ENCODE measurements at places on chromosomes 1 and 21.

DNA sequence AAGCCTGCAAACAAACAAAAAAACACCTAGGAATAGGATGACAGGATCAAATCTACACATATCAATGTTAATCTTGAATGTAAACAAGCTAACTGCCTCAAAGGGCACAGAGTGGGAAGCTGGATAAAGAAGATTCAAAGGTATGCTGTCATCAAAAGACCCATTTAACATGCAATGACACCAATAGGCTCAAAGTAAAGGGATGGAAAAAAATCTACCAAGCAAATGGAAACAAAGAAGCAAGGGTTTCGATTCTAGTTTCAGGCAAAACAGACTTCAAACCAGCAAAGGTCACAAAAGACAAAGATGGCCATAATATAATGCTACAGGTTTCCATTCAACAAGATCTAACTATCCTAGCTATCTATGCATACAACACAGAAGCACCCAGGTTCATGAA lies 16.2 kb upstream of the OR2T10 start:
- no peak for DNase-seq

GRCh38 chr1:28890435-28890834 lies 23.9 kb upstream of the EPB41 start:
- DNase-seq = no peak

- DNase-seq = no peak
Measured at GRCh38 chr21:21029164-21029563, 31.0 kb downstream of the NCAM2 start.

DNA sequence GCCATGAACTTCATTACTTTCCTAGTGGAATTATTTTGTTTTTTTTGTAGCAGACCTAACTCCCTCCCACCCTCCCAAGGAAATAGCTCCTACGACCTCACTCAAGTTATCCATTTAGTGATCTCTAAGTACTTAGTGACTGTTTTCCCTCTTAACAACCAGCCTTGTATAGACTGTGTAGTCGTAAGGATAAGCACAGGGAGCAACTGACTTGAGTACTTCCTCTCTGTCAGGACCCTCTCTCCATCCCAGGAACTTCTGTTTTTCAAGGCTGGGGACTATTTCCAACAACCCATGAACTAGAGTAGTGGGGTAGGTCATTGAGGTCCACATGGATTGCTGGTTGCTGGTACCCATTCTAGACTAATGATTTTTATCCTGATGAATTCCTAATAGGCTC lies 1.9 kb downstream of the AGO1 start:
- no peak for DNase-seq

- no peak for DNase-seq
Measured at GRCh38 chr1:24276791-24277190, 42.4 kb upstream of the GRHL3 start.

DNA sequence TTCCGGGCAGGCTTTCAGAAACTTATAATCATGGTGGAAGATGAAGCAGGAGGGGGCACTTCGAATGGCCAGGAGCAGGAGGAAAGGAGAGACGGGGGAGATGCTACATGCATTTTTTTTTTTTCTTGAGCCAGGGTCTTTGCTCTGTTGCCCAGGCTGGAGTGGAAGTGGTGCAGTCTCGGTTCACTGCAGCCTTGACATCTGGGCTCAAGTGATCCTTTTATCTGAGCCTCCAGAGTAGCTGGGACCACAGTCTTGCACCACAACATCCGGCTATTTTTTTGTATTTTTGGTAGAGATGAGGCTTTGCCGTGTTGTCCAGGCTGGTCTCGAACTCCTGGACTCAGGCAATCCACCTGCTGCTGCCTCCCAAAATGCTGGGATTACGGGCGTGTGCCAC lies 61.6 kb downstream of the SELENOF start:
- no peak for DNase-seq

DNA sequence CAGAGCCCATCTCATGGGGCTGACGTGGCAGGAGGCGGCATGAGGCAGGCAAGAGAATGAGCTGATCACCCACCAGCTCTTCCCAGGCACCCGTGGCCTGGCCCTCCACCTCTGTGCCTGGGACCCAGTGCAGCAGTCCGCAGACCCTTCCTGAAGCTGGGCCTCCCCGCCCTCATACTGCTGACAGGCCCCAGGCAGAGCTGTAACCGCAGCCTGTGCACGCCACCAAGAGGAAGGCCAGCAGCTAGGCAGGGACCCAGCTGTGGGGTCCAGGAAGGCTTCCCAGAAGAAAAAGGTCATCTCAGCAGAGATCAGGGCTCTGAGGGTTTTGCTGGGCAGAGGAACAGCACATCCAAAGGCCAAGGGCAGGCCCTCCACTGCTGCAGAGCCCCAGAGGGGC lies 9.8 kb upstream of the MTFR1L start:
- no peak for DNase-seq

- DNase-seq = no peak
Measured at GRCh38 chr1:96073100-96073499, 648.5 kb upstream of the PTBP2 start.

DNA sequence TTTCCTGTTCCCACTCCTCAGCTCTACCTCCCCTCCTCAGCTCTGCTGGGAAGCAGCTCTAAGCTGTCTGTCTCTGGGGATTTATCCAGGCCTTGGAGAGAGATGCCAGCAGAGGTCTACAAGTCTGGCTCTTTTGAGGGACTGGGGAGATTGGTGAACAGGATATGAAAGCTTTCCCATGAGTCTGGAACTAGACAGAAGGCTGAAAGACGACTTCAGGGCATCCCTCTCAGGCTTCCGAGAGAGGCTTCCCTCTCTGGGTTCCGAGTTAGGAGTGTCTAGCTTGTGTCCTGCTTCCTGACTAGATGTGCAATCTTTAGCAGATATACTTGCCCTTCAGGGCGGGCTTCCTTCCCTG lies 733 bp downstream of the TMEM35B start:
- DNase-seq = no peak

DNA sequence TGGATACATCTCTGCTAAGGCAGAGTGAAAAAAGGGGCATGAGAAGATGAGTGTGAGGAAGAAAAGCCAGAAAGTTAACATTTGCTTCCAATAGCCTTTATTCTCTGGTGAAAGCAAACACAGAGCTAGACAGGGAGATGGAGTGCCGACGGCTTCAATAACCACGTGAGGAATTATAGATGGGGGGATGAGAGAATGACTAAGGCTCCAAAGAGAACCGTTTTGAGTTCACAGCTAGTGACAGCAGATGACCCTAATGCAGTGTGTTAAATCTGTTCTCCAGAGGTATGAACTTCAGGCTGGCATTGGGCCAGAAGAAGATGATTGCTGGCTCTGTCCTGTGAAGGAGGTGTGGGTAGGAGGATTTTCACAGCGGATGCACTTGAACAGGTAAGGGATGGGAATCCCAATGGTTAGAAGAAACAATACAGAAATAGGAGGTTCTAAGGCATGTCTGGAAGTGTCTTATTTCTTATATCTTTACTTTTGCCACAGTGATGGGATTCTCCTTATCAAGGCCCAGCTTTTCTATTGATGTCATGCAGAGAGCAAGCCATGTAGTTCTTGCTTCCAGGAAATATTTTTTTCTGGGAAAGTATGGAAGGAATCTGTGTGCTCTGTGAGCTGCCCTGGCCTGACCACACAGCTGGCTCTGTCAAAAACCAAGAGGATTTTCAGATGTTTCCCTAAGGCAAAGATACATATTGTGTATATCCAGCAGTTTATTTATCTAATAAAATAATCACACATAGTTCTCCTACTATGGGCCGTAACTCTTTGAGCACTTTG lies 573.8 kb downstream of the LTN1 start:
- no peak for DNase-seq

GRCh38 chr1:20900056-20900455 lies 112.9 kb upstream of the HP1BP3 start:
- no peak for DNase-seq

GRCh38 chr1:208431721-208432120 lies 187.5 kb upstream of the PLXNA2 start:
- DNase-seq = no peak

DNA sequence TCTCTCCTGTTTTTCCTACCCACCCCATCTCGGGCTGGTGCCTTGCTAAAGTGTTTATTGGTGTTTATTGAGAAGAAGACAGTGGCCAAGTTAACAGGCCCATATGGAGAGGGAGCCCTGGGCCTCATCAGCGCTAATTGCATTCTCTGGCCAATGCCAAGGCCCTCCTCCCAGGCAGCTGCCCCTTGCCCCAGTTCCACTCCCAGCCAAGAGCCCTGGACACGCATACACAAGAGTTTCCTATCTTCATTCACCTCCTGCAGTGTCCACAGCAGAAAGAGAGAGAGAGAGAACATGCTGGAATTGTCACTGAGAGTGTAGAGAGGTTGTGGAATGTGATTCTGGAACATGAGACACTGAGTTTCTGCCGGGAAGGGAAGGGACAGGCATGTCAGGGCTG lies 25.4 kb upstream of the VWA5B1 start:
- no peak for DNase-seq

DNA sequence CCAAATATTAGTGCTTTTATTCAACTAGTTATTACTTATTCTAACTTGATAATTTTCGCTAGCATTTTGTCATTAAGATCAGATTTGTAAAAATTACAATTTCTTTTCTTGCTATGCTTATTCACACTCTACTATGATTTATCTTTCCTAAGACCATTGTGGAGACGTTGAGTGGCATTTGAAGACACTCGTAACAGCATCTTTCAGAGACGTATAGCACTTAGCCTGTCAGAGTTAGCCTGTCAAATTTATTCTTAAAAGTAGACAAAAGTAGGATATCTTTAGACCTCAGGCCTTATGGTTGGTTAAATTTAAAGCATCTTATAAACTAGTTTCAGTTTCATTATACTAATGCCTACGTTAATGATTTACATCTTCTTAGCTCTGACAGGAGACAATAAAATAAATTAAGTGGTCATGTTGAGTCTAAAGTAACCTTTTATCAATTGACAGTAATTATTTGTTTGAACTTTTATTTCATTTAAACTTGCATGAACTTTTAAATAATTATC lies 1410.1 kb downstream of the MRPL39 start:
- DNase-seq = no peak

- no peak for DNase-seq
Measured at GRCh38 chr1:26570287-26570686, 40.7 kb downstream of the RPS6KA1 start.

DNA sequence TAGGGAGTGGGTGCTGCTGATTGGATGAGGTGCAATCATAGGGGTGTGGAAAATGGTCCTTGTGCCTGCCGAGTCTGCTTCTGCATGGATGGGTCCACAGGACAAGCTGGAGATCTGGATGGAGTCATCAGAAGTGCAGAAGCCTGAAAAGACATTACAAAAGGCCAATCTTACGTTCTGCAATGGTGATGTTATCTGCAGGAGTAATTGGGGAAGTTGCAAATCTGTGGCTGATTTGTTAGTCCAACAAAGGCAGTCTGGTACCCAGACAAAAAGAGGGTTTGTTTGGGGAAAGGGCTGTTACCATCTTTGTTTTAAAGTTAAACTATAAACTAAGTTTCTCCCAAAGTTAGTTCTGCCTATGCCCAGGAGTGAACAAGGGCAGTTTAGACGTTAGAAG lies 166.5 kb downstream of the PGBD5 start:
- DNase-seq = no peak

DNA sequence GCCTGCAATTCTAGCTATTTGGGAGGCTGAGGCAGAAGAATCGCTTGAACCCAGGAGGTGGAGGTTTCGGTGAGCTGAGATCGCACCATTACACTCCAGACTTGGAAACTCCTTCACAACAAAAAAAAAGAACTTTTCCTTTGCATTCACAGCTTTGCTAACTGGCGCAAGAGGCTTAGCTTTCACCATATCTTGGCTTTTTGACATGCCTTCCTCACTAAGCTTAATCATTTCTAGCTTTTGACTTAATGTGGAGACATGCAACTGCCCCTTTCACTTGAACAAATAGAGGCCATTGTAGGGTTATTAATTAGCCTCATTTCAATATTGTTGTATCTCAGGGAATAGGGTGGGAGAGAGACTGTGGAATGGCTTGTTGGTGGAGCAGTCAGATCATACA lies 8.7 kb downstream of the KPNA6 start:
- no peak for DNase-seq

DNA sequence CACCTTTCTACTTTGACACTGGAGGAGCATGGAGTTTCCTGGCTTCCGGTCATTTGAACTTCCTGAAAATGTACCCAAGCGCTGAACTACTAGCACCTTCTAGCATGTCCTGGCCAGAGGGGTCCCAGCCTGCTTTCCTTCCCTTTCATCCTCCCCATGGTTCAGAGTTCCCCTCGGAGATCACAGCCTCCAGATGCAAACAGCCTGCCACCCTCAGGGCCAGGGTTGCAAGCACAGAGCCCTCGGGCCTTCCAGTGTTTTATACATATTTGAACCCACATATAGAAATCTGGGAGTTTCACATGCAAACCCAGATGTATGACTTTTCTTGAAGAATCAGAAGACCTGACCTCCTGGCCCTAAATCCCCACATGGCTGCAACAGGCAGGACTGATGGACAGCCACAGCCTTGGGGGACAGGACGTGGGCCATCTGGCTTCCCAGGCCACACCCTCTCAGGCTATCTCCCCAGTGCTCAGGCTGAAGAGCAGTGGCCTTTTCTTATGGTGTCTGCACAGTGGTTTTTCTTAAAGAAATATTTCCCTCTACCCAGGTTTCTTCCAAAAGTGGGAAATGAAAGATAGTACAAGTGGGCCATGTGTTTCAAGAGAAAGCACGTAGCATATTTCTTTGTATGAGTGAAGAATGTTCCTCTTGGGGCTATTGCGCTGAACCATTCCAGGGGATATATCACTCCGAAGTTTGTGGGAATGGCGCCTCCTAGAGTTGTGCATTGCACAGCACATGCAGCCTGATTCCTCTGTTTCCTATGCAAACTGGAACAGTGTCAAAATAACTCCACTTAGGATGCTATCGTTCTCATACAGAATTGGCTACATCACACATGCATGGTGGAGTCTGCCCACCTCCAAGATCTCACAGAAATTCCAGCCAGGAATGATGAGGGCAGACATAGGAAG lies 232.0 kb upstream of the VAMP3 start:
- no peak for DNase-seq

DNA sequence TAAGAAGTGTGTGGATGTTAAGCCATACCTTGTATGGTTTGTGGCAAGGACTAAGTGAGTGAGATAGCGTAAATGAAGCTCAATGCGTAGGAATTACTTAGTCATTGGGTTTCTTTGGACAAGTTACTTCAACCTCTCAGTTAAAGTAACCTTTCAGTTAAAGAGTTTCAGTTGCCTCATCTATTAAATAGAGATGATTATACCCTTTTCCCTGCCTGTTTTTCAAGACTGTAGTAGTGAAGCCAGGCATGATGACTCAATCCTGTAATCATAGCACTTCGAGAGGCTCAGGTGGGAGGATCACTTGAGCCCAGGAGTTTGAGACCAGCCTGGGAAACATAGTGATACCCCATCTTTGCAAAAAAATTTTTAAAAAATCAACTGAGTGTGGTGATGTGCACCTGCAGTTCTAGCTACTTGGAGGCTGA lies 6.3 kb downstream of the ZMPSTE24 start:
- DNase-seq = no peak

- no peak for DNase-seq
Measured at GRCh38 chr21:38376693-38377092, 119.9 kb downstream of the KCNJ15 start.

- DNase-seq = no peak
Measured at GRCh38 chr1:30569384-30569783, 154.0 kb downstream of the MATN1 start.

DNA sequence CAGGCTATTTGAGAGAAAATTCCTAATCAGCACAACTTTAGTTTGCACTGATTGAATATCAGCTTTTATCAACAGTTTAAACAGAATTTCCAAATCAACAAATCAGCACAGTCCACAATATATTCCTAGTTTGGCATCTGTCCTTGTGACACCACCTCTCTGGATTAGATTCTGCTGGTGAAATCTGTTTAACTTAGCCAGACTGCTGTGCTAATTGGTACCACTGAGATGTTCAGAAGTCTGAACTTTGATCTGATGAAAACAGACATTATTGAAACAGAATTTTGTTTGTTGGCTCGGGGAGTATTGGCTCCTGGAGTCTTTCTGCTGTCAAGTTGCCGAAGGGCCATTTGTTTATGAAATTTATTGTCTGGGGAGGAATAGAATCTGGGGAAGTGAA lies 17.0 kb upstream of the NGF start:
- no peak for DNase-seq

Data from activated CD4-positive, CD25-positive, alpha-beta regulatory T cell treated with anti-CD3 and anti-CD28 coated beads, Interleukin-2, amount 50 U/mL, for 16 hours (primary cell).